ENCODE measurements at places on chromosomes 11 and 22.

- DNase-seq = no peak
Observed at GRCh38 chr11:62241095-62241494, 944 bp upstream of the SCGB1D2 start.

GRCh38 chr11:69774354-69775162 lies 583 bp downstream of the FGF4 start:
- DNase-seq = no peak

DNA sequence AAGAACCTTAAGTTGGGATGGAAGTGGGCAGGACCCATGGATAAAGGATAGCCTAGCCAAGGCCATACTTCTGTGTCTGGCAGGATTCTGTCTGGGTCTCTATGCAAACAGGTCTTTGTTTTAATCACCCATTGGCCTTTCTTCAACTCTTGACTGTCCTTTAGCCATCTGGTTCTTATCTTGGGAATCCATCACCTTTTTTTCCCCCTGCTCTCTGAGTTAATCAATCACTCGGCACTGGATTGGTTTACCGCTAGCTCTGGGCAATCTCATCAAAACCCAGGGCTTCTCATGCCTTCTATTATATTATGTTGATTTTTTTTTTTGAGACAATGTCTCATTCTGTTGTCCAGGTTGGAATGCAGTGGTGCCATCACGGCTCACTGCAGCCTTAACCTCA lies 1.8 kb upstream of the RNF169 start:
- DNase-seq = no peak

- DNase-seq = no peak
Observed at GRCh38 chr22:43550672-43551071, 138.9 kb downstream of the MPPED1 start.

GRCh38 chr11:82903843-82904586 lies 2.5 kb downstream of the DDIAS start:
- DNase-seq = no peak

Data from stimulated activated naive CD4-positive, alpha-beta T cell treated with Interleukin-2 at 50 U/mL for 16 hours (primary cell).